Fibroblast of the conjunctiva (primary cell): ENCODE measurements at places on chromosomes 3 and 15.
A peak's percentile ranks its signal among the peaks of the same experiment; 100 is the strongest.

- DNase-seq, result no peak
Observed at GRCh38 chr3:128392818-128393544, 73.7 kb downstream of the DNAJB8 start.

DNA sequence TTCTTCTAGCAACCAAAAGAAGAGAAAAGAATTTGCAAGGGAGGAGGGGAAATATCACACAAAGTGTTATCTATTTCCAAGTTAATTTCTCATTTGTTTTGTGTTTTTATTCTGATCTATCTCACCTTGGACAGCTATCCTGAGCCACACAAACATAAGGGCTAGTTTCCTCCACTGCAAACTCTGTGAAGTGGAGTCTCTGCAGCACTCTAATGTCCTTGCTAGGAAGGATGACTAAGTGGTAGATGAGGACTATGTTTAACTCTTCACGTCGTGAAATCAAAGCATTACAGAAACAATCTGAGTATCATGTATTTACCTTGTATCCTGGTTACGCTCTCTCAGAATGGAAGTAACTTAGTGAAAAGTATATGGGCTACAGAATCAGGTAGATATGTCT, 33.9 kb upstream of the CHRM5 start:
- DNase-seq, result no peak

- DNase-seq, result no peak
Observed at GRCh38 chr3:100400419-100400779, 490 bp downstream of the TOMM70 start.

- DNase-seq, result no peak
Observed at GRCh38 chr3:142735462-142735861, 11.6 kb downstream of the TRPC1 start.

DNA sequence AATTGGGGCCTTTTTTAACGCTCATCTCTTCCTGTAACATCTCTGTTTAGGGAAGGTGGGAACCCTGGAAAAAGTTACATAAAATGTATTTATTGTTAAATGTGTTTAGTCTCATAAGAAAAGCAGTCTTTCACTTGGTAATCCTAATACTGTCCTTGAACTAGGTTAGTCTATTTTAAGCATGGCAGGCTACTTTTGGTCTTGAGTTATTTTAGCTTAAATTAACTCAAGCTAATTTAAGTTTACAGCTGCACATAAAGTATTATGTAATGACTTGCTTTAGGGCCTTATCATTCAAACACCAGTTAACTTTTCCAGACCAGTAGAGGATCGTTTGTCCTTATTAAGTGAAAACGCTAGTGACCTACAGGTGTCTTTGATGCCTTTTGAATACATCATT, 63.2 kb downstream of the DCUN1D1 start:
- DNase-seq, result no peak

- peak; percentile 76 for DNase-seq
Observed at GRCh38 chr15:95557226-95558046, 773.1 kb upstream of the NR2F2 start.

DNA sequence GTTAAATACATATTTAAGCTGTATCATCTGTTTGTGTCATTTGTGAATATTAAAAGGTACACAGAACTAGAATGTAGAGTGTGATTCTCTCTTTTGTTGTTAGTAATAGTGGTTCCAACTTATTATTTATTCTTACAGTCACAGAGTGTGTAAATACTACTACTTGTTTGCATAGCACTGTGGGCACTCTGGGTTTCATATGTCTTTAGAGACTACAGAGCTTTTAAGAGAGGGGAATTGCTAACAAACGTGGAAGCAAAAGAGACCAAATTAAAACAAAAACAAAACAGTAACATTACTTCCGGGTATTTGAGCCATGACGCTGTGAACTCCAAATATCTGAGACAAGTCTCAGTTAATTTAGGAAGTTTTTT, 828.0 kb upstream of the DPPA4 start:
- no peak for DNase-seq

- no peak for DNase-seq
Observed at GRCh38 chr15:53872410-53872809, 105.8 kb upstream of the UNC13C start.
